Calu3 (cell line): ENCODE measurements at places on chromosomes 7 and 10. TPM values are rescaled to one million over a fixed set of nuclear protein-coding genes. Genes with fewer than 3 reads are reported as not detected.

- peaks cover 13% of the 10 kb centered on the region for H3K27me3 ChIP-seq
- no peak overlapping the region for H3K4me3 ChIP-seq
- no peak for DNase-seq
- H3K4me1 ChIP-seq, result no peaks in the 10 kb centered on the region
- no peaks in the 10 kb centered on the region for H3K36me3 ChIP-seq
- no peak overlapping the region for H3K27ac ChIP-seq
These were observed 341.6 kb downstream of the ABCA13 start for GRCh38 chr7:48512892-48513291.

The PRSS37 gene
- total RNA-seq, result not detected in 2 replicates

DNA sequence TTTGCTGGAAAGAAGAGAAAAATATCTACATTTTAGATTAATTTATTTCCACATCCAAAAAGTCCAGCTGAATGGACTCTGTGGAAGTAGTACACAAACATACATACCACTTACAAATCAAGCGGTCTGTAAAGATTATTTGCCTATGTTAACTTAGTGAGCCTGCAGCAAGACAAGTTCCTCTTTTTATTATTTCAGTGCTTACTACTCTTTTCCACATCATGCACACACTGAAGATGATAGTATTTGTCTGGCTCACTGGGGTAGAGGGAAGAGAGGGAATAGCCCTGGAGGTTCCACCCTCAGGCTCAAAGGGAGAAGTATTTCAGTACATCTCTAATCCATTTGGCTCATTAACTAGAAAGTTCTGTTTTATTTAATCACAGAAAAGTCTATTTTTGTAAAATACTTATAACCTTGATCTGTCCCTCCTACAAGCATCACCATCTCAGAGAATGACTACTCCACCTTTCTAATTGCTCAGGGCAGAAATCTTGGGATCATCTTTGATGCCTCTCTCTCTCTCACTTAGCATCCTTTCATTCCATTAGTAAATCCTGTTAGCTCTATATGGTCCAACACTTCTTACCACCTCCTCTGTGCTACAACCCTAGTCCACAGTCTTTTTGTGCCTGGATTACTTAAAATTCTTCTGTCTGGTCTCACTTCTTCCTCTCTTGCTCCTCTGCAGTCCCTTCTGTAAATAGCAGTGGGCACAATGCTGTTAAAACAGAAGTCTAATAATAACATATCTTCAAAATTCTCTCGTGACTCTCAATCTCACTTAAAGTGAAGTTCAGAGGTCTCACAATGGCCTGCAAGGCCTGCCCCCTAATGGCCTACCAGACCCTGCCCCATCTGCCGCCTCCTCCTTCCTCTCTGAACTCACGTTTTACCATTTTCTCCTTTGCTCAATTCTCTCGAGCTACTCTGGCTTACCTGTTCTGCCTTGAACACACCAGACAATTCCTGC is 64.3 kb upstream of the CCDC6 start:
- no peak for DNase-seq
- H3K4me1 ChIP-seq, result peaks cover 36% of the 10 kb centered on the region
- H3K4me3 ChIP-seq, result no peak overlapping the region
- no peaks in the 10 kb centered on the region for H3K27me3 ChIP-seq

- peaks cover 90% of the 10 kb centered on the region for H3K27me3 ChIP-seq
- no peaks in the 10 kb centered on the region for H3K4me1 ChIP-seq
These were observed 43.4 kb downstream of the CAMK2B start for GRCh38 chr7:44281811-44282600.

The OR9A2 gene
- not detected in 2 replicates for total RNA-seq

DNA sequence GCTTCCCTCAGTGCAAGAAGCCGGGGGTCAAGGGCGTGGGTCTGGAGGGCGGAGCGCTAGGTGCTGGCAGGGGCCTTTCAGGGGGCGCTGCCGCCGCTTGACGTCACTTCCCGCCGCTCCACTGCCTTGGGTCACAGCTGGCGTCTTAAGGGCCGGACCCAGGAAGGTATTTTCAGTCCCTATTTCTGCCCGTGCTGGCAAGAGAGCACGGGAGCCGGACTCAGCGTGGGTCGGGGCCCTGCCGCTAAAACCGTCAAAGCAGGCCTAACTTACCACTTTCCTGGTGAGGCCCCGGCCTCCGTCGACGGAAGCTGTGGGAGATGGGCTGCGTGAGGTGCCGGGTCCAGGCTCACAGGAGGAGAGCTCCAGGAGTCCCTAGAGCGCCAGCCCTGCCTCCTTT is 12.0 kb downstream of the VAX1 start:
- H3K27ac ChIP-seq, result no peak overlapping the region
- H3K4me1 ChIP-seq, result peaks cover 4% of the 10 kb centered on the region
- H3K4me3 ChIP-seq, result no peak overlapping the region
- peaks cover 53% of the 10 kb centered on the region for H3K27me3 ChIP-seq
- H3K36me3 ChIP-seq, result no peaks in the 10 kb centered on the region

GRCh38 chr7:18778594-18778993 is 283.0 kb downstream of the HDAC9 start:
- H3K27me3 ChIP-seq, result no peaks in the 10 kb centered on the region
- no peak overlapping the region for H3K4me3 ChIP-seq
- H3K36me3 ChIP-seq, result no peaks in the 10 kb centered on the region
- H3K4me1 ChIP-seq, result no peaks in the 10 kb centered on the region
- DNase-seq, result no peak

DNA sequence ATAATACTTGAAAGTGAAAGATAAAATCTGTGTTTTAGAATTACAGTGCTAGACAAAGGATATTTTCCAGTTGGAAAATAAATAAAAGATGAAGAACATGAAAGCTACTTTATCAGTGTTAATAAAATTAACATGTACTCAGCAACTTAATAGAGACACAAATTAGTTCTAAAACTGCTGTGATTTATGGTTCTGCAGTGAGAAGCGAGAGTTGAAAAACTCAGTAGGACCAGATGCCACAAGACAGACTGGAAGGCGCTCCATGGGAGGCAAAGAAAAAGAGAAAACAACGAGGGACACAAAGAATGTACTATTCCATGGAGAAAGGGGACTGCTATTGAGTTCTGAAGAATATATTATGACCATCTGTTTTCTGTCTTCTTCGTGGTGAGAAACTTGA is 590.4 kb downstream of the PHTF2 start:
- no peak overlapping the region for H3K27ac ChIP-seq
- no peaks in the 10 kb centered on the region for H3K4me1 ChIP-seq
- no peak overlapping the region for H3K4me3 ChIP-seq

- H3K4me1 ChIP-seq, result no peaks in the 10 kb centered on the region
- no peak for DNase-seq
- no peaks in the 10 kb centered on the region for H3K36me3 ChIP-seq
- no peak overlapping the region for H3K4me3 ChIP-seq
- H3K27ac ChIP-seq, result no peak overlapping the region
These were observed 45.1 kb downstream of the TMEM60 start for GRCh38 chr7:77753173-77753572.

The CCDC186 gene
- 12.8 and 14.9 TPM in 2 replicates for total RNA-seq

GRCh38 chr7:137082391-137082790 is 213.9 kb downstream of the CHRM2 start:
- H3K4me3 ChIP-seq, result no peak overlapping the region
- H3K36me3 ChIP-seq, result no peaks in the 10 kb centered on the region
- DNase-seq, result no peak

- no peak for DNase-seq
- H3K27ac ChIP-seq, result no peak overlapping the region
- no peaks in the 10 kb centered on the region for H3K27me3 ChIP-seq
- H3K4me1 ChIP-seq, result no peaks in the 10 kb centered on the region
- H3K4me3 ChIP-seq, result no peak overlapping the region
These were observed 112.8 kb downstream of the CYTH3 start for GRCh38 chr7:6159524-6160031.
